Right renal cortex interstitium (tissue), 3 donors: ENCODE measurements at places on chromosomes 1 and 21. TPM values are rescaled to one million over a fixed set of nuclear protein-coding genes. Genes with fewer than 3 reads are reported as not detected.

GRCh38 chr1:76070538-76070937, 4.0 kb upstream of the ST6GALNAC3 start:
- no peak for DNase-seq

Gene GOLT1A
- polyA plus RNA-seq, result 2.8 TPM

DNA sequence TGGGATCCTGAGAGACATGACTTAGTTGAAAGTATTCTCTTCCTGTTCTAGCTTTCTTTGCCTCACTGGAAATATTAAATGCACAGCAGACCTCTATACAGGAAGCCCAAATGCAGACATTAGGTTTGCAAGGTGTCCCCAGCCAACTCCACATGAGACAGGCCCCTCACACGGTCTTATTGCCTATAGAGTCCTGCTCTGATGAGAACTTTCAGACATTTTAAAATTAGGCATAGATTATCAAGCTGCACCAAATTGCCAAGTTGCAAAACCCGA, 251.9 kb upstream of the C1orf105 start:
- DNase-seq, result no peak

Gene ZNF648
- 0.39 TPM for polyA plus RNA-seq

DNA sequence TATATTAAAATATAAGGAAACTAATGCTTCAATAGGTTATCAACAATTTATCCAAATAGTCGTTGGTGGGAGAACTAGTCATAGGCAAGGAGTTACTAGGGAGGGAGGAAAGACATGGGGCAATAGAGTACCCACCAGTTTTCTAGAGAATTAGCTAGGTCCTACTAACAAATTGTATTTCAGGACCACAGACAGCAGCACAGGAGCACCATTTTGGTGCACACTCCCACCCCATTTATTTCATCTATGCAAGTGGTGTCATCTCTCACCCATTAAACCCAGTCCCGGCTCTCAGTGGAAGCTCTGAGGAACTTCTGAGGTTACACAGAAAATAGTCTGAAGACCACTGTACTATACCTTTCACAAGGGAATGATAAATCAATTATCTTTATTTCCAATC, 89.0 kb upstream of the BCAR3 start:
- DNase-seq, result no peak

GRCh38 chr21:22115746-22116145, 1117.5 kb downstream of the NCAM2 start:
- DNase-seq, result no peak

DNA sequence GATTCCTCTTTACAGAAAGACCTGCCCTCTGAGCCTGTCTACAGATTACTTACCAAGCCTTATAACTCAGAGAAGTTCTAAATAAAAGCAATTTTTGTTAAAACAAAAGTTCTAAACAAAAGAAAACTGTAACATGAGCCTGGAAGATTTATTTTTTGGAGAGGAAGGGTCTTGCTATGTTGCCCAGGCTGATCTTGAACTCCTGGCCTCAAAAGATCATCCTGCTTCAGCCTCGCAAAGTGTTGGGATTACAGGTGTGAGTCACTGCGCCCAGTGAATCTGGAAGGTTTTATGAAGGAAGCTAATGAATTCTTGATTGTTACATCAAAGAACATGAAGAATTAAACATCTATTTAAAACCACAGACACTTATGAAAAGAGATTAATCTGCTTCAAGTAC, 27.1 kb downstream of the GPBP1L1 start:
- no peak for DNase-seq

DNA sequence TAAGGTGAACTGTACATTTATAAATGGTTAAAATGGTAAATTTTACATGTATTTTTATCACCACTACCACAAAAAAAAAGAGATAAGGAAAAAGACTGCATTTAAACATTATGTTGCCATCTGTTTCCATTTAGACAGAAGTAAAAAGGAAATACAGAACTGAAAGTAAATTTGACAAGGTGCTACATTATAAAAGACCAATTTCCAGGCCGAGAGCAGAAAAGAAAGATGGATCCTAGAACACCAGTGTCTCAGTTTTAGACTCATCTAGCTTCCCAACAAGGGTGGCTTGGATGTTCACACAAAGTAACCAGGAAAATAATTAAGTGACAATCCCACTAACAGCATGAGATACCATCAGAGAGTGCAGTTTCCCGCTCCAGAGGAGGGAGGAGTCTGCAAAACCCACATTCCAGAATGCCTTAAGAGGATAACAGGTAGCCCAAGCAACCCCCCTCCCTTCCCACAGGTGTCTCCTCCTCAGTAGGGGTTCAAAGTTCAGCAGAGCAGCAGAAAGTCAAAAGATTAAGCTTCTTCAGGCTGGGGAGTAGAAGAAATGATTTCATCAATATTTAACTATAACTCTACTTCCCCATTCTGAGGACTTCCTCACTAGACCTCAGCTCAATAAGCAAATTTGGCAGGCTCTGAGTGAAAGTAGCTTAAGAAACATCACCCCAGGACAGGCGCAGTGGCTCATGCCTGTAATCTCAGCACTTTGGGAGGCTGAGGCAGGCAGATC, 11.8 kb downstream of the TPM3 start:
- no peak for DNase-seq
